Right renal pelvis (tissue), 4 donors: ENCODE measurements at places on chromosomes 4 and X. TPM values are rescaled to one million over a fixed set of nuclear protein-coding genes. Genes with fewer than 3 reads are reported as not detected.

- no peak for DNase-seq
Observed at GRCh38 chr4:14924076-14924811, 78.0 kb upstream of the CPEB2 start.

GRCh38 chr4:137200322-137200721 is 332.0 kb downstream of the PCDH18 start:
- peak; percentile 22 for DNase-seq

GRCh38 chr4:159867673-159868072 is 764.8 kb downstream of the RAPGEF2 start:
- DNase-seq, result no peak

DNA sequence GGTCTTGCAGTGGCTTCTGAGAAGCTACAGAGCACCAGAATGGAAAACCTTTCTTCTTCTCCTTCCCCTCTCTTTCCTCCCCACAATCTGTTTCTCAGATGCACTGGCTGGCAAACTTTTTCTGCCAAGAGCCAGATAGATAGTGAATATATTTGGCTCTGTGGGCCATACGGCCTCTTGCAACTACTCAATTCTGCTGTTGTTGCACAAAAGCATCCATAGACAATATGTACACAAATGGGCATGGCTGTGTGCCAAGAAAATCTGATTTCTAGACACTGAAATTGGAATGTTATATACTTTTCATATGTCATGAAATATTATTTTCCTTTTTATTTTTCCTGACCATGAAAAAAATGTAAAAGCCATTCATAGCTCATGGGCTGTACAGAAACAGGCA is 3.1 kb downstream of the PHEX start:
- no peak for DNase-seq

DNA sequence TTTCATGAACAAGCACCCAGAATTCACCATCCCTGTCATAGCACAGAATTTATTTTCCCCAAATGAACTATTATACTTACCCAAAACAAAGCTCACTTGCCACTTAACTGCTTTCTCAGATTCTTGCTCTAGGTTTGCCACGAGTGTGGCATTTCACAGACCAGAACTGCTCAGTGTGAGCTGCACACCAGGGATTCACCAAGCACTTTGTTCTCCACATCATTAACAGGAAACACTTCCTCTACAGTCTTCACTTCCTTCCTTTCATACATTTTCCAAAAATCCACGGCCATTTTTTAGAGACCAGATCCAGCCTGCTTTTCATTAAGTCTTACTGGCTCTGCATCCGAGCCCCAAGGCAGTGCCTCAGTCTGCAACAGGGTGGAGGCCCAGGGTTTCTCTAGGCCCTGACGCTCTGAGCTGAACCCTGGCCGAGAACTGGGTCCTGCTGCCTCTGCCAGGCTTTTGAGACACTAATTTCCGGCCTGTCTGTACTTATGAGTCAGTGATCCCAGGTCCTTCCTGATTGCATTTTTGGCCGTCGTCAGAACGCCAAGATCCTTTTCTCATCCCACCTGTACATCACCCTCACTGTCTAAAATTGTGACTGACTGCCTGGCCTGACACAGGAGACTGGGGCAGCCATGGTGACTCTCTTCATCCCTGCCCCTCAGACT is 67.6 kb upstream of the MTNR1A start:
- DNase-seq, result no peak

The ERVMER34-1 gene
- 3.2 TPM for polyA plus RNA-seq

GRCh38 chr4:48254381-48255071 is 15.1 kb downstream of the TEC start:
- no peak for DNase-seq

DNA sequence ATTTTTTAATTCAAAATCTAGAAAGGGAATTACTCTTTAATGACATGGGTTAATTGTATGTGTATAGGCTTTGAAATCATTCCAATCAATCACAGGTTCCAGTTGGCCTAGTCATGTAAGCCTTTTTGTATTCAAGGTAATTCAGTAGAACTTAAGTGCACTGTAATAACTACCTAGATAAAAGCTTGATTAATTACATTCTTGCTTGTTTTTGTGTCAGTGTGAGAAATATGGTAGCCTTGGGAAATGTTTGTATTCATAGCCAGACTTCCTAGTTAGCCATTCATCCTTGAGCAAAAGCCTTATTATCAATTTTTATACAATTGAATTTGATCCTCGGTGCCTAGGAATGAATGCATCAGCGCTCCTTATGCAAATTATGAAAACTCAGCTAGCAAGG is 33.5 kb downstream of the TKTL2 start:
- DNase-seq, result no peak
